ENCODE measurements at places on chromosomes 7 and 10. TPM values are rescaled to one million over a fixed set of nuclear protein-coding genes. Genes with fewer than 3 reads are reported as not detected.

DNA sequence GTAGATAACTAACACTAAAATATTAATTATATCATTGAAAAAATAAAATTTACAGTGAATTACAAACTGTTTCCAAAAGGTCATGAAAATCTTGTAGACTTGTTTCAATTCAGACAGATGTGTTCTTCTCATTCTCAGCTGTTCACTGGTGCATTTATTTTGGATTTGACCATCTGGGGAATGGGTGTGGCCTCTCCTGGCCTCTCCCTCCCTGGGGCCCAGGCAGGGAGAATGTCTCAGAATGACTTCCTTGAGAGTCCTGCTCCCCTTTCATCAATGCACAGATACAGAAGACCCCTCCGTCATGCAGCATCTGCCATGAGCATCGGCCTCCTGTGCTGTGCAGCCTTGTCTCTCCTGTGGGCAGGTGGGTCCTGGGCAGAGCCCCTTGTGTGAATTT is 192.8 kb upstream of the PRSS58 start:
- no peak for DNase-seq

DNA sequence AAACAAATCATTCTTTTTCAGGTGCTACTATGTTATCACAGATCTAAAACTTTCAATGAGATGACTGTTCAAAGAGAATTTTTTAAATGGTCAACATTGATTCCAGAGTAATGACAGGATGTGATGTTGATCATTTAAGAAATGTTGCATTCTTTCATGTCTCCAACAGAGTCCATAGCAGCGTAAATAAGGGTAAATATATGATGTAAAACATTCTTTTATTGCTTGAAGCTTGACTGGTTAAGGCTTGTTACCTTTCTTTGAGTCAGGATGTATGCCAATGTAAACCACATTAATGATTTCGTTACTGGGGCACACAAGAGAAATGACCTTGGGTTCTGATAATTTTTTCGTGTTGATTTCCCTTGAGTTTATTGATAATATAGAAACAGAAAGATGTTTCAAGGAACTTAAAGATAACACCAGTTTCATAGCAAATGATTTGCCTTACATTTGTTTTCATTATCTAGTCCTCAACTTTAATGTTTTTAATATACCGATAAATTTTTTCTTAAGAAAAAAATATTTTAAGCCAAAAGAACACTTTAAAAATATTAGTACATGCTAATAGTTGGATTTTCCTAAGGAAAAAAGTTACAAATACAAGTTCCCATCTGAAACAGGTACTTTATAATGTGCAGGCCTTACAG is 3.5 kb downstream of the STK17A start:
- no peak for DNase-seq

DNA sequence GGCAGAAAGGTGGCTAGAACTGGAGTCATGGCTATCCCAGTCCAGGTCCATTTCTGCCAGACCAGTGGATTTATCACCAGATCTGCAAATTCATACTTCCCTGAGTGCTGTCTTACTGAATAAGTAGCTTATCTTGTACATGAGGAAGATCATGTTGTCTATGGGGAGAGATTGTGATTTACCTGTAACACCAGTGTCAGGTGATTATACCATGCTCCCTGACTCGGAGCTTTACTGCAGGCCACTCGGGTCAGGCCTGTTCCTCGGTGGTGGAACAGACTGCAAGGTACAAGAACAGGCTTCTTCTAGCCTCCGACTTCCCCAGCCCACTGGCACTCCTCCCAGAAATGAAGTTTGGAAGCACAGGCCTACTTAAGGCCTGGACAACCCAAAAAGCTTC is 42.6 kb upstream of the DLG5 start:
- DNase-seq, result peak; percentile 39

DNA sequence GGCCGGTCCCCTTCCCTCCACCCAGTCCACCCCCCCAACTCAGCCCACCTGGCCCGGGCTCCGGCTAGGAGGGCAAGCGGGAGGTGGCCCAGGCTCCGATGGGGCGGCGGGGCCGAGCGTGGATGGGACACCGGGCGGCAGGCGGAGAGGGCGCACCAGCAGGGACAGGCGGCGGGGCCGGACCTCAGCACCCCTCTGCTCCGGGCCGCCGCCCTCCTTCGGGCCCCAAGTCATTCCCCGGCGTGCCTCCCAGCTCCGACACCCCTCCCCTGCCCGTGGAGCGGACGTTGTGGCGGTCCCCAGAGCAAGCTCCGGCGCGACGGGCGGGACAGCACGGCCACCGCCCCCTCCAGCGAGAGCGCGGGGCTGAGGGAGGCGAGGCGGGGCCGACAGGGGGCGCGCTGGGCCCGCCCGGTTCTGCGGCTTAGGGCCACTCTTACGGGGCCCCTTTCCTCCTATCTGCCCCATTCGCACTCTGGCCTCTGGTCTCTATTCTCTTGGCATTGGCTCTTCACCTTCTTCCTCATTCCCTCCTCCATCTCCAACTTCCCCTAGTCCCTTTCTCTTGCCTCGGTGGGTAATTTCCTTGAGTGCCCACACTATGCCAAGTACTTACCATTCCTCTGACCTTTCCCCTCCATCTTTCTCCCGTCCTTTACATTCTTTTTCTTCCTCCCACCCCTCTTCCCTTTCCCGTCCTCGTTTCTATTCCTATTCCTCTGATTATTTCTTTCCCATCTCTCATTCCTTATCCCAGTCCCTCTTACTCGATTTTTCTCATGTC is 701 bp upstream of the GBX1 start:
- DNase-seq, result no peak

DNA sequence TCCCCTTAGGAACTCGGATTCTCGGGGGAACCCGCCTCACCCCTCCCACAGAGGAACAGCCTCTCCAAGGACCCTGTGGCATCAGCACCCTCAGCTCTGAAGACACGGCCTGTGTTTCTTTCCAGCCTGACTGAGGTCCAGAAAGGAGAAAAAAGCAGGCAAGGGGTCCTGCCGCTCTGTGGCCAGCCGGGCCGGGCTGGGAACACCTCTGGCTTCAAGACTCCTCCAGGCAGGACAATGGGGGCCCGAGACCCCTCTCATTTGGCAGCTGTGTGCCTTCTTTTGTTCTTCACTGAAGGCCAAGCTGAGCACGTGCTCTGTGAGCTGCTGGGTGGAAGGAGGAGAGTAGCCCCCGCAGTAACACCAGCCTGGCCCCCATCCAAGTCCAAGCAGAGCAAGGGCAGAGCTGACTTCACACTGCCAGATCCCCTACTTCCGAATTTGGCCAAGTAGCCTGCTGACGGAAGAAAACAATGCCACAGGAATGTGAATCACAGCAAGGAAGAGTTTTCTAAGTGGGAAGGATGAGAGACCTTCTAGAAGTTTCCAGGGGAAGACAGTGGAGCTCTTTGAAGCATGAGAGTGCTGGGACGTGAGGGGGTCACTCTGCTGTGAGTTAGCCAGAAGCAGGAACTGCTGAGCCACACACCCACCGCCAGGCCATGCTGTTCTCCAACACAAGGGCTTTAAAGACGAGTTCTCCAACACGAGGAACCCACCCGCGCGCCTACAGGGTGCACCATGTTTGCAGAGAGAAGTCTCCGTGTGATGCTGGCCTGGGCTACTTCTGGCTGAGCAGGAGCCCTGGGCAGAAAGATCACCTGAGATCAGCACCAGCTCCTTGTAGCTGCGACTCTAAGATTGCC is 3.1 kb downstream of the CNPY1 start:
- no peak for DNase-seq

DNA sequence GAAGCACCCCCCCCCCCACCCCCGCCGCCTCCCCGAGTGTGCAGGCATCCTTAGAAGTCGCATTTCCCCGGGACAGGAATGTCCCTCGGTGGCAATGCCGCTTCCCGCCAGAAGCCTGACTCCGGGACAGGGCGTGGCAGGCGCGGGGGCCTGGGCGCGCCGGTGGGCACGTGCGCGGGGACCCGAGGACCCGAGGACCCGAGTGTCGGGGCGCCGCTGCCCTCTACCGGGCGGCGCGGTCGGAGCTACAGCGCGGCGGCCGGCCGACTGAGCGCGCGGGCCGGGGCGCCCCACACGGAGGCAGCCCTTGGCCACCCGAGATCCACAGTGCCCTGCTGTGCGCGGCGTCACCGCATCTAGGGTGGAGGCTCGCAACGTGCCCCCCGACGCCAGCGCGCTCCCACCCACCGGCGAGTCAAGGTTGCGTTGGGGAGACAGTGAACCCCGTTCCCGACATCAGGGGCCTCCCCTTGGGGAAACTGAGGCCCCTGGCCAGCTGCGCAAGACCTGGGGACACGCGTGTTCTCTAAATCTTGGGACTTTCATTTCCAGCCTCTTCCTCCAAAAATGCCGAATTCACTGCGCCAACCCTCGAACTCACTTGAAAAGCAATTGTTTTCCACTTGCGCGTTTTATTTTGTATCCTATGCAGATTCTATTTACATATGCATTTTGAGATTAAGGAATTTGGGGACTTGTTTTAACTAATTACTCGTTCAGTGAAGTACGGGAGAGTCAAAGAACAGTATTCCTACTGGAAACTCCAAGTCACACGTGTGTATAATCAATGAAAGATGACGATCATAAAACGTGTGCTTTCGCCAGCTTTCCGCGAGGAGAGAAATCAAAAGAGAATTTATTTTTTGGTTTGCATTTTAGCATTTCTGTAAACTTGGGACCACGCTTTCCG is 3.1 kb upstream of the CUX1 start:
- DNase-seq, result peak; percentile 52

- DNase-seq, result peak; percentile 37
Observed at GRCh38 chr10:132627666-132628531, 90.3 kb downstream of the INPP5A start.

- DNase-seq, result peak; percentile 25
Observed at GRCh38 chr10:78856421-78856820, 212.3 kb upstream of the ZMIZ1 start.

DNA sequence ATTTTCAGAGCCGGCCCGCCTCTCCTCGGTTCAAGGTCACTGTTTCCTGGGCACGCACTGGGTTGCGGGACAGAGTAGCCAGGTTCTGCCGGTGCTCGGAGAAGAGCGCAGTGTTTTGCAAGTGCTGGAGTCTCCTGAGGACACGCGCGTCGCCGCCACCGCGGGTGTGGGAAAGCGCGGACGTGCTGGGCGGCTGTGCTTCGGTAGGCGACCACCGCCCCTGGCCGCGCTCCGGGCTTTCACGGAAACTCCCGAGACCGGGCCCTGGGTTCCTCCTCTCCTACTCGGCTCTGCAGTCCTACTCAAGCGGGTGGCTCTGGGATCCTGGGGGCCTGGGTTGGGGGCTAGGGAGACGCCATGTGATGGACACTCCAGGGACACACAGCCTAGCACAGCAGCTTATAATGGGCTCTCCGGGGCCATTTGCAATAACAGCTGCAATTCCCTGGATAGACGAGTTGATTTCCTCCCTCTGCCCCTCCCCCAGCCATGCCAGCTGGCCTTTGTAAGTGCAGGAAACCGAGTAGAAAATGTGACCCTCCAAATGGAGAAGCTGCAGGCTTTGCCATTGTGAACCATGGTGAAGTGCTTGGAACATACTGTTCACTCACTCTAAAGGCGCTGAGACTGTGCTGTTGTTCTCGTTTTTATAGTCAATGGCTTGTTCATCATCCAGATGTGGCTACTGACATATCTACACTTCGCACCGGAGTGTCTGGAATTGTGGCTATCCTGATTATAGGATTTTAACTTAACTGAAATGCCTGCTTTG is 2.1 kb downstream of the FRAT1 start:
- DNase-seq, result no peak

DNA sequence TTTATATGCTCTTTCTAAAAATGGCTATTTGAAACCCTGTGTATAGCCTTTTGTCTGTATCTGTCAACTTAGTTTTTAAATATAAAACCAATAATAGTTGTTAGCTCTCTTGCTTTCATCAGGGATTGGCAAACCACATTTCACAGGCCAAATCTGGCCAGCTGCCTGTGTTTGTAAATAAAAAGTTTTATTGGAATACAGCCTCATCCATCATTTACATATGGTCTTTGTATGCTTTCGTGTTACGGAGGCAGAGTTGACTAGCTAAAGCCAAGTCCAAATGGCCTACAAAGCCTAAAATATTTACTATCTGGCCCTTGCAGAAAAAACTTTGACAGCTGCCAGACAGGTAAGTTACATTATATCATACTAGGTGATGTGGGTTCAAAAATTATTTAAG is 235.0 kb downstream of the BICC1 start:
- DNase-seq, result no peak

DNA sequence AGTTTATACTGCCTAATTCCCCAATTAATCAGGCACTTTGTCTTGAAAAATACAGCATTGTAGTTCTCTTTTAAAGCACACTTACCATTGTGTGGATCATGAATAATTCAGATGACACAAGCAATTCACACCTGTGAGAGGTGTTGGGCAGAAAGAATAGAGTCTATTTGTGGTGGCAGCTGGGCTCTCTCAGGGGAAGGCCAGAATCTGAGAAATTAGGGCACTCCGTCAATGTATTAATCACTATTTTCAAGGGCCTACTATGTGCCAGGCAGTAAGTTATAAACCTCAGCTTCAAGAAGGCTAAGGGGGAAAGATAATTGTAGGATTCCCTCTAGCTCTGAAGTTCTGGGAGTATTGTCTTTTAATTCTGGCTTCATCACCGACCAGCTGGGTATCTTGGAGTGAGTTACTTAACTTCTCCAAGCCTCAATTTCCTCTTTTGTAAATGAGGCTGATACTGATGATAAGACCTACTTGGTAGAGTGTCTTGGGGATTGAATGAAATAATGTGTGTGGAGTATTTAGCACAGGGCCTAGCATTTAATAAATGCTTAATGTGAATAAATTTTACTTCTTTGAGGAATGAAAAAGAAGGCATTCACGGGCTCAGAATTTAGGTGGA is 2.5 kb downstream of the CHN2 start:
- no peak for DNase-seq

- no peak for DNase-seq
Observed at GRCh38 chr10:111852801-111853200, 330.8 kb downstream of the GPAM start.

- DNase-seq, result no peak
Observed at GRCh38 chr7:137007001-137007694, 138.7 kb downstream of the CHRM2 start.

GRCh38 chr7:151675196-151675920 is 155.7 kb upstream of the RHEB start:
- DNase-seq, result no peak

DNA sequence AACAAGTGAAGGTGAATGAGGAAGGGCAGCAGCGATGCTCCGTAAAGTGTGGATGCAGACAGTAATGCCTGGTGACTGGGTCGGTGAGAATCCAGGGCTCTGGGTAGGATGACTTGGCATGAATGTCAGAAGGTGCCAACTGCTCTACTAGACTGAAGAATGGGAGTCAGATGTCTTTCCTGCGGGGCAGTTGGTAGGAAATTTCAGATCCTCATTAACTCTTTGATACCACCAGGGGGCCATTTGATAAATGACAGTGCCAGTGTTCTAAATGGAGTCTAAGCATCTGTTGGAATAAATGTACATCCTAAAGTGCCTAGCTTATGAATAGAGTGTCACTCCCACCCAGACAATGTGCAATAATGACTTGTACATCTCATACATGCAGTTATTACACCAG is 462.0 kb downstream of the GRM8 start:
- no peak for DNase-seq

- DNase-seq, result no peak
Observed at GRCh38 chr10:10730471-10731043, 287.1 kb upstream of the CELF2 start.

- peak; percentile 6 for DNase-seq
Observed at GRCh38 chr10:60573336-60573735, 183.7 kb upstream of the ANK3 start.

Gene CHST3
- total RNA-seq, result 19.3 TPM

Gene CTTNBP2
- 3.9 TPM for total RNA-seq

Gene EFCAB10
- total RNA-seq, result not detected

Gene PTN
- total RNA-seq, result 12.8 TPM

Gene C10orf105
- not detected for total RNA-seq

Gene NXPH1
- total RNA-seq, result not detected

Gene PRSS37
- not detected for total RNA-seq

Gene HHEX
- total RNA-seq, result 0.49 TPM

Gene SRRM3
- total RNA-seq, result 1.3 TPM

Gene ETV1
- 75.7 TPM for total RNA-seq

Gene PON1
- not detected for total RNA-seq

Gene EBLN1
- total RNA-seq, result not detected

All from fibroblast of the aortic adventitia (primary cell).